Sigmoid colon (tissue), 7 donors: ENCODE measurements at places on chromosomes 7 and 10. TPM values are rescaled to one million over a fixed set of nuclear protein-coding genes. Genes with fewer than 3 reads are reported as not detected.

GRCh38 chr10:6092731-6093130, 3.9 kb downstream of the RBM17 start:
- DNase-seq: no peak
- no peak overlapping the region for H3K4me3 ChIP-seq
- H3K36me3 ChIP-seq: peaks cover 5% of the 10 kb centered on the region
- no peaks in the 10 kb centered on the region for H3K27me3 ChIP-seq

DNA sequence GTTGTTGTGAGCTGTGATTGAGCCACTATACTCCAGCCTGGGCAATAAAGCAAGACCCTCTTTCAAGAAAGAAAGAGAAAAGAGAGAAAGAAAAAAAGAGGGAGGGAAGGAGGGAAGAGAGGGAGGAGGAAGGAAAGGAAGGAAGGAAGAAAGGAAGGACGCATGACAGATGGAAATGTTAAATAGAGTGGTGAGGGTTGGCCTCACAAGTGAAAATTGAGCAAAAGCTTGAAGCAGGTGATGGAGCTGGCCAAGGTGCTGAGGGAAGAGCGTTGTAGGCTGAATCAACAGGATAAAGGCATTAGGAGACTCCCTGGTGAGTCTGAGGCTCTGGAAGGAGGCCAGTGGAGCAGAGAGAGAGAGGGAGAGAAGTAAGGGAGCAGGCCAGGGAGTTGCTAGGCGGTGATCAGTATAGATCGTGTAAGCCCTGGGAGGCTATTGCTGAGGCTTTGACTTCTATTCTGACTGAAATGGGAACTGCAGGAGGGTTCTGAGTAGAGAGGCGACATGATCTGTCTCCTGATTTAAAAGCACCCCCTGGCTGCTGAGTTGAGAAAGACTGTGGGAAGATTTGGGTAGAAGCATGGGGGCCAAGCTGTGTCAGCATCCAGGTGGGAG, 26.5 kb upstream of the TMEM248 start:
- no peak for DNase-seq
- no peak overlapping the region for H3K27ac ChIP-seq
- no peaks in the 10 kb centered on the region for H3K4me1 ChIP-seq
- H3K4me3 ChIP-seq: no peak overlapping the region
- H3K27me3 ChIP-seq: no peaks in the 10 kb centered on the region
- H3K36me3 ChIP-seq: no peaks in the 10 kb centered on the region

- no peaks in the 10 kb centered on the region for H3K36me3 ChIP-seq
- H3K4me1 ChIP-seq: no peaks in the 10 kb centered on the region
These were observed 462.8 kb upstream of the ZWINT start for GRCh38 chr10:56823849-56824248.

DNA sequence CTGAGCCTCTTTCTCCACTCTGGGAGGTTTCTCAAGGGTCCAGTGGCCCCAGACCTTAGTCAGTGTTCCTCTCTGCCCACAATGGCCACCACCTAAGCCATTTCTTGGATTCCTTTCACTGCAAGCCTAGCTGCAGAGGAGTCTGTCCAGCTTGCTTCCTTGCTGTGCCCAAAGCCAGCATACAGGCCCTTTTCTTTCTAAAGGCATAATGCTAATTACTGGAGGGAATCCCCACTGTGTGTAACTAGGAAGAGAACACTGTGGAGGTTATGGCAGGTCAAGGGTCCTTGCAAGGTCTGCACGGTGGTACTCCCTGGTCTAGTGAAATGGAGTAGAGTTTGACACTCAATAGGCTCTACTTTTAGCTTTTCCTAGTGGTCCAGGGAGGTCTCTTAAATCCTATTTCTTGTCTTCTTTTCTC, 70.4 kb upstream of the CC2D2B start:
- no peaks in the 10 kb centered on the region for H3K27me3 ChIP-seq
- no peaks in the 10 kb centered on the region for H3K36me3 ChIP-seq
- DNase-seq: no peak
- H3K4me1 ChIP-seq: peaks cover 49% of the 10 kb centered on the region
- H3K4me3 ChIP-seq: no peak overlapping the region

GRCh38 chr10:84392181-84392580, 63.8 kb downstream of the CCSER2 start:
- H3K27ac ChIP-seq: no peak overlapping the region
- no peaks in the 10 kb centered on the region for H3K4me1 ChIP-seq
- DNase-seq: no peak
- H3K27me3 ChIP-seq: no peaks in the 10 kb centered on the region
- H3K36me3 ChIP-seq: peaks cover 18% of the 10 kb centered on the region

- H3K4me3 ChIP-seq: peak overlapping the region; percentile 72
- no peaks in the 10 kb centered on the region for H3K27me3 ChIP-seq
- no peaks in the 10 kb centered on the region for H3K36me3 ChIP-seq
- DNase-seq: peak; percentile 74
- peak overlapping the region; percentile 81 for H3K27ac ChIP-seq
These were observed 58.4 kb downstream of the ZNF467 start for GRCh38 chr7:149714910-149715471.

DNA sequence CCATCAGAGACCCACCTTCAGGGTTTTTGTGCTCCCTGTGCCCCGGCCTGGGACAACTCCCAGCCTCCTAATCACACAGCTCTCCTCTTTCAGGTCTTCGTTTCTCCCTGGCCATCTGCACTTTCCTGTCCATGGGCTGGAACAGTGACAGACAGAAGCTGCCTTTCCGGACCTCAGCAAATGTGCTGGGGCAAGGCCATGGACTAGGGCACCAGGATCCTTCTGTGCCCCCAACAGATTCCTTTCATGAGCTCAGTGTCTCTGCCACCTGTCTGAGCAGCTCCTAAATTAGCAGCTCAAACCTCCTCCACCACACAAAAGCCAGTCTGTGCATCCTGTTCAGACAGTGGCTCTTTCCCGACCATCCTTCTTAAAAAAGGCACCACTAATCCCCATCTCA, 41.9 kb upstream of the FRMD4A start:
- no peaks in the 10 kb centered on the region for H3K4me1 ChIP-seq
- no peaks in the 10 kb centered on the region for H3K27me3 ChIP-seq
- no peak overlapping the region for H3K27ac ChIP-seq
- no peak overlapping the region for H3K4me3 ChIP-seq
- no peaks in the 10 kb centered on the region for H3K36me3 ChIP-seq
- no peak for DNase-seq

- no peak overlapping the region for H3K4me3 ChIP-seq
- H3K4me1 ChIP-seq: no peaks in the 10 kb centered on the region
- no peaks in the 10 kb centered on the region for H3K36me3 ChIP-seq
- no peaks in the 10 kb centered on the region for H3K27me3 ChIP-seq
- no peak overlapping the region for H3K27ac ChIP-seq
- no peak for DNase-seq
These were observed 497.3 kb downstream of the INHBA start for GRCh38 chr7:41205600-41205999.

DNA sequence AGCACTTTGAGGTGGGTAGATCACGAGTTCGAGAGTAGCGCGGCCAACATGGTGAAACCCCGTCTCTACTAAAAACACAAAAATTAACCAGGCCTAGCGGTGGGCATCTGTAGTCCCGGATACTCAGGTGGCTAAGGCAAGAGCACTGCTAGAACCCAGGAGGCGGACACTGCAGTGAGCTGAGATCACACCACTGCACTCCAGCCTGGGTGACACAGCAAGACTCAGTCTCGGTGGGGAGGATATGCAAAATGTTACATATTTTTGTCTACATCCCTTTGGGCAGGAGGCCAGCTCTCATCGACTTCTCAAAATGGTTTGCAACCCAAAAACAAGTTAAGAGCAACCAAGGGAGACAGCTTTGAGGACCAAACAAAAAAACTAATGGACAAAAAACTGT, 8.2 kb downstream of the ATE1 start:
- H3K4me3 ChIP-seq: no peak overlapping the region
- H3K36me3 ChIP-seq: peaks cover 26% of the 10 kb centered on the region
- no peak overlapping the region for H3K27ac ChIP-seq

- no peak overlapping the region for H3K4me3 ChIP-seq
- no peak for DNase-seq
- H3K27me3 ChIP-seq: no peaks in the 10 kb centered on the region
- no peaks in the 10 kb centered on the region for H3K4me1 ChIP-seq
- no peak overlapping the region for H3K27ac ChIP-seq
These were observed 72.1 kb upstream of the LYZL2 start for GRCh38 chr10:30701451-30702173.

DNA sequence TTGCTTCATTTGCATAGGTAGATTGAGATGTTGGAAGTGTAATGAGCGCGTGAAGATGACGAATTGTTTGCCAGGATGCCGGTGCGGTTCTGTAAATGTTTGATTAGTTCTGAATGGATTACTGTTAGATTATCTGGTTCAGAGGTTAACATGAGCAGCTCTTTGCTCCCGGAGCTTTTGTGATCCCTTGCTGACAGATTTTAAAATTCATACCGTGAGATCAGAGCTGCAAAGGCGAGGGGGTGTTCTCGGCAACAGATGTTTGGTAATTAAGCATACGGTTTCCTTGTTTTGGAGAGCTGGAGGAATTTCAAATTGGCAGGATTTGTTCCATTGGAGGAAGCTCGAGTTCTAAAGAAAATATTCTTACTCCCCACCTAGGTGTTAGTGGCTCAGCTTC, 237.8 kb upstream of the GPR26 start:
- no peak overlapping the region for H3K27ac ChIP-seq
- H3K4me1 ChIP-seq: no peaks in the 10 kb centered on the region
- DNase-seq: no peak
- H3K4me3 ChIP-seq: no peak overlapping the region
- no peaks in the 10 kb centered on the region for H3K36me3 ChIP-seq
- H3K27me3 ChIP-seq: peaks cover 5% of the 10 kb centered on the region

DNA sequence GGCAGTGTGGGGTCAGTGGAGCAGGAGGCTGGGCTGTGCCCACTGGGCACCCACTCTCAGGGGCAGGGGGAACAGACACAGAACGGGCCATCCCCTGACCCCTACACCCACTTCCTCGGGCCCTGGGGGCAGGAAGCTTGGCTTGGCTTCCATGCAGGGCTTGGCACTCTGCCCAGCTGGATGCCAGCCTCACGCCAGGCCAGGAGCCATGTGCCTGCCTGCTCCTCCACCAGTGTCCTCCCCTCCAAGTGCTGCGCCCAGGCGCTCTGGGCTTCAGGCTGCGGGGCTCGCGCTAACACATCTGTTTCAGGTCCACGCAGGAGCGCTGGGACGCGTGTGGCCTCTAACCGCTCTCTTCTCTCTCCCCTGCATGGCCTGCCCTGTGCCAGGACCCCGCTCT, 12.7 kb downstream of the LDB3 start:
- H3K27ac ChIP-seq: peak overlapping the region; percentile 94
- peaks cover 81% of the 10 kb centered on the region for H3K4me1 ChIP-seq
- DNase-seq: peak; percentile 80
- H3K4me3 ChIP-seq: no peak overlapping the region
- H3K36me3 ChIP-seq: peaks cover 14% of the 10 kb centered on the region
- H3K27me3 ChIP-seq: no peaks in the 10 kb centered on the region

DNA sequence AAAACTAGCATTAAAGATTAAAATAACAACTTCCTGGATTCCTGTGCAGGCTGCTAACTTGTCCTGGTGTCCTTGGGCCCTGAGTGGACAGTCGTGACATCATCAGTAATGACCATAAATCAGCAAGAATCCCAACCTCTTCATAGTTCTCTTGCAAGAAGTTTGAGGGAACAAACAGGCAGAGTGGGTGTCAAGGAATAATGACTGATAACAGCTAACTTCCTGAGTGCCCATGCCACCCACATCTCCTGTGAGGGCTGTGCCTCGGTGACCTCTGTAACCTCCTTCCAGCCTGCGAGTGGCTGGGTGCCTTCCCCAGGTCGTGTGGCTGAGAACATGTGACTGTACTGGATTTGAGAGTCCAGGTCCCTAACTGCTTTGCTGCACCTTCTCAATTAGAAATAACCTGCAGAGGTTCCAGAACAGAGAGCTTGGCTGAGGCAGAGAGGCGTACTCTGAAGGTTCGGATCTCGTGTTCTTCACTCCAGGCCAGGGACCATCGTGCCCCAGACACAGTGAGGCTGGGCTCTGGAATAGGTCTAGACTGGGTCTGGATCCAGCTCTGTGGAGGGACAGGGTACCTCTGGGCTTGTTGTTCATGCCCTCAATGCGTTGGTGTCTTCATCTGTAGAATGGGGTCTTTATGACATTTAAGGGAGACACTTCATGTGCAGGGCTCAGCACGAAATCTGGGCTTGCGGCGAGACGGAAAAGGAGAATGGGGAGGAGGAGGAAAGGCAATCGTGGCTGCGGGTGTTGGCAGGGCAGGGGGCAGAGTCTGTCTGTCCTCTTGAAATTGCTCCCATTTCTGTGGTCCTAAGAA, 313.1 kb upstream of the ZNF32 start:
- H3K27ac ChIP-seq: peak overlapping the region; percentile 19
- no peak overlapping the region for H3K4me3 ChIP-seq
- no peak for DNase-seq

DNA sequence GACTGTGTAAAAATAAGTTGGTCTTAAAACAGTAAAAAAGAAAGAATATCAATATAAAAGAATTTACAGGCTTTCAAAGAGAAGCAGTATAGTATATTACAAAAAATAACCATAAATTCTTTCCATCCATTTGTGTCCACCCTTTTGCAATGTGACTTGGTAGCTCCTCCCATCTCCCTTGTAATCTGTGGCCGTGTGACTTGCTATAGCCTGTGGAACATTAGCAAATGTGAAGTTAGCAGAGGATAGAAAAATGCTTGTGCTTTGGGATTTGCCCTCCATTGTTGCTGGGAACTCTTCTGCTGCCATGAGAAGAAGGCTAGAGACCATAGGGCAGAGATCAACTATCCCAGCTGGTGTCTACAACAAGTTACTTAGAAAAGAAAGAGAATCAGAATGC, 30.2 kb downstream of the KLHL7 start:
- H3K4me1 ChIP-seq: no peaks in the 10 kb centered on the region
- DNase-seq: no peak
- H3K27me3 ChIP-seq: no peaks in the 10 kb centered on the region
- no peaks in the 10 kb centered on the region for H3K36me3 ChIP-seq
- H3K27ac ChIP-seq: no peak overlapping the region

YKT6 gene
- 49.4 TPM for total RNA-seq

MUC12 gene
- 1.4 TPM for total RNA-seq

AKR1C4 gene
- not detected for total RNA-seq

ABCA13 gene
- 0.71 TPM for total RNA-seq

HOXA5 gene
- 12.2 TPM for total RNA-seq

SPDYE5 gene
- total RNA-seq: not detected

GALNT17 gene
- 43.2 TPM for total RNA-seq

MALRD1 gene
- 4.6 TPM for total RNA-seq

PALD1 gene
- total RNA-seq: 17.2 TPM

SLC26A3 gene
- 6.4 TPM for total RNA-seq

ATRNL1 gene
- 6.0 TPM for total RNA-seq

ZPBP gene
- not detected for total RNA-seq
